Stimulated activated CD8-positive, alpha-beta memory T cell treated with anti-CD3 and anti-CD28 coated beads, Interleukin-4, amount 100 ng/mL, for 1 hour (primary cell): ENCODE measurements at places on chromosomes 6 and 20.

DNA sequence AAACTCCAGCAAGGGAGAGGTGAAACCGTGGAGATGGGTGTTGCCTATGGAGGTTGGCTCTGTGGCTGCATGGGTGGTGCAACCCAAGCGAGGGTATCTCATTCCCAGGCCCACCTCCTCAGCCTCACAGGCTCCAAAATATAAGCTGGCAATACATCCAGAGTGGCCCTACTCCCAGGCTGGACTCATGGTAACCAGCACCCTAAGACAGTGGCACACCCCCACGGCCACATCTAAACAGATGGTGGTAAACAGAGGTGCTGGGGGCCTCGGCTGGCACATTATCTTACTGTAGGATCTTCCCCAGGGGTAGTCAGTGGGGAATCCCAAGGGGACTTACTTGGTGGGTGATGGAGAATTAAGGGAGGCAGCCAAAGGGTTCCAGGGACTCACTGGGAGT, 33.7 kb upstream of the CCND3 start:
- no peak for DNase-seq

DNA sequence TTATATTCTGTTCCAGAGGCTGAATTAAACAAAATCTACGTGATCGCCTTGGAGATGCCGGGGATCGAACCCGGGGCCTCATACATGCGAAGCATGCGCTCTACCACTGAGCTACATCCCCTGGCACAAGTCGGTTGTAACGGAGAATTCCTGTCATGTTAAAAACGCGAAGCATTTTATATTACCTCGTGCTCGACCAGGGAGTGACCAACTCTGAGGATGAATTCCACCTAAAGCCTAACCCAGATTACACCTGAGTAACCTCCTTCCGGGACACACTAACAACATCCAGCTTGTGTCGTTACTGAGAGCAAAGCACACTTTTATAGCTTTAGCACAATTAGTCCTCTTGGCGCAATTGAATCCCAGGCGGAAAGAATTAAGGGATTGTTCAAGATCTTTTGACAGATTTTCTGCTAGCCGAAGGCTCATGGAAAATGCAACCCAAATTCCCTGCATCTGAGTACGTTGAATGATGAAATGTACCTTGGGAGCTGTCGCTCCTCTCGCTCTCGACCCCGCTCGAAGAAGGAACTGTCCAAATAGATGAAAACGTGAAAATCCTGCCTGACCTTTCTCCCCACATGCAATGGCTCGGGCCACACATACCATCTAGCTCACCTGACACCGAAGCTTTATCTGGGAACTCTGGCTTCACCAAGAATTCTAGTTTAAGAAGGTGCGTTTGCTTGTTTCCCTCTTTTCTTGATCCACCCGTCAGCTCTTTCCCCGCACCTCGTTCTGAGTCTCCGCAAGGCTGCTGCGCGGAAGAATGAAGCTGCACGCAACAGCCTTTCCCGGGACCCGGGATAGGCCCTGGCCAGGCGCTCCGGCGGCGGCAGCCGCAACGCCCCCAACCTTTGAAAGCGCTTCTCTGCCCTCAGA, 148.3 kb downstream of the GPX5 start:
- DNase-seq, result no peak

DNA sequence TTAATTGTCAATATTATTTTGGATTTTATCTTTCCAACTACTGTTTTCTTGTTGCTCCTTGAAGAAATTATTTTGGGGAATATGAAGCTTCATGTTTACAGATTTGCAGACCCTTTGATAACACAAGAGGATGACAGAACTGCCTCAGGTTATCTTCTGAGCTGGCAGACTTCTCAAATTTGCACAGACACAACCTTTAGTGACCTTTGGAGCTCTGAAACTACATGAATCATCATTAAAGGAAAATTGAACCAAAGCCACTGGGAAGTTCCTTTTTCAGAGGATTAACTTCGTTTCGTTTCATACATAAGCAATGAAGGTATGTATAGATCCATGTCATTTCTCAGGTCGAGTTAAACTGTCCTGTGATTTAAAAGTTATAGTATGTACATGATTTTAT, 85.9 kb downstream of the FBXO5 start:
- DNase-seq, result no peak

- DNase-seq, result no peak
Measured at GRCh38 chr20:32751702-32752457, 8.6 kb upstream of the COMMD7 start.

- DNase-seq, result no peak
Measured at GRCh38 chr6:84007871-84008270, 25.7 kb upstream of the MRAP2 start.

DNA sequence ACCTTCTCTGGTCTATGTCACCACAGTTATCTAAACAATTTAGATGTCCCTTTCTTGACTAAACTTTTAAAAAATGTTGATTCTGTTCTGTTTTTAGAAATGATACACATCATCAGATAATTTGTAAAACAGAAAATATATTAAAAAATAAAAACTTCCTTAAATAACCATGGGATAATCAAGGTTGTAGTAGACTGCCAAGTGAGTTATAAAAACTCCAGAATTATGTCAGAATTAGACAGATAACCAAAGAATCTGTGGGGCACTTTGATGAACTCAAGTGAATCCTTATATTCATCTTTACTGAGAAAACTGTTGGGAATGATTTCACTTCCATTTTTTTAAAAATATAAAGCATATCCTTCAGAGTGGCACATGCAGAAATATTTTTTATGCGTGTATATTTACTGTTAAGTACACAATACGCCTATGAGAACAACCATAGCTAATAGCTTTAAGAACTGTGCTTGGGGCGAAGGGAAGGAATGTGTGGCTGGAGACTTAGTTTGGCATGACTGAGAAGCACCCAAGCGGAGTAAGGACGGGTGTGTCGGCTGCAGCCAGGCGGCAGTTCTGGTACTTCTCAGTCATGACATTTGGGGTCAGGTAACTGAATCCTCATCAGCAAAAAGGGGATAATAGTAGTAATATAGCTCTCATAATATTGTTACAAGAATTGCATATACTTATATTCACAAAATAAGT, 604.7 kb upstream of the CITED2 start:
- DNase-seq, result no peak

GRCh38 chr6:78966542-78966941, 99.2 kb downstream of the IRAK1BP1 start:
- no peak for DNase-seq

GRCh38 chr20:15756002-15756753, 817.1 kb downstream of the KIF16B start:
- no peak for DNase-seq

GRCh38 chr6:44739181-44739580, 351.7 kb downstream of the CDC5L start:
- no peak for DNase-seq

DNA sequence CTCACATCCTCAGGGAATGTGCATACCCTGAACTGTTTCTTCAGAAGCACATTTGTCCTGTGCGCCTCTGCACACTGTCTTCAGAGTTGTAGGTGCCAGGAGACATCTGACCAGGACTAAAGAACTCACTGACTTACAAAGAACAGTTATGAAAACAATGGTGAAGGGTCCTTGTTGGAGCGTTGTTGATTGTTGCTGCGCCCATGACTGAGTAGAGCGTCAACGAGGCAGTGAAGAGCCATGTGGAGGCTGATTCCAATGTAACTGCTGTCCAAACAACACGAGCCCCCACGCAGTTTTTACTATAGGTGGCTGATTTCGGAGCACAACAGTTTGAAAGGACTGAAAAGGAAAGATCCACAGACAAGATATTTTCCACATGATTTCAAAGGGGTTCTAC, 380.3 kb downstream of the CDH26 start:
- DNase-seq, result no peak

- peak; percentile 3 for DNase-seq
Measured at GRCh38 chr6:35569011-35569461, 56.3 kb upstream of the TULP1 start.

GRCh38 chr6:153804755-153805330, 234.2 kb upstream of the OPRM1 start:
- no peak for DNase-seq

GRCh38 chr6:72084992-72085569, 198.7 kb downstream of the RIMS1 start:
- no peak for DNase-seq

- DNase-seq, result no peak
Measured at GRCh38 chr20:21027569-21027968, 78.6 kb downstream of the LINC00237 start.

GRCh38 chr20:62178316-62179161, 4.3 kb upstream of the MTG2 start:
- no peak for DNase-seq

GRCh38 chr6:163356324-163356723, 58.2 kb upstream of the QKI start:
- no peak for DNase-seq

GRCh38 chr6:108432792-108433191, 127.9 kb upstream of the FOXO3 start:
- no peak for DNase-seq

GRCh38 chr20:35641743-35642142, 23.0 kb downstream of the CPNE1 start:
- DNase-seq, result no peak

- no peak for DNase-seq
Measured at GRCh38 chr6:113619077-113619476, 238.1 kb upstream of the MARCKS start.

GRCh38 chr20:11936157-11936556, 18.5 kb downstream of the BTBD3 start:
- no peak for DNase-seq

DNA sequence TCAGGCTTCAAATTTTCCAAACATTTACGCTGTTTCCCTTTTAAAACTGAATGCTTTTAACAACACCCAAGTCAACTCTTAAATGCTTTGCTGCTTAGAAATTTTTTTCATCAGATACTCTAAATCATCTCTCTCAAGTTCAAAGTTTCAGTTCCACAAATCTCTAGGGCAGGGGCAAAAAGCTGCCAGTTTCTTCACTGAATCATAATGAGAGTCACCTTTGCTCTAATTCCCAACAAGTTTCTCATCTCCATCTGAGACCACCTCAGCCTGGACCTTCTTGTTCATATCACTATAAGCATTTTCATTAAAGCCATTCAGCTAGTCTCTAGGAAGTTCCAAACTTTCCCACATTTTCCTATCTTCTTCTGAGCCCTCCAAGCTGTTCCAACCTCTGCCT, 69.1 kb downstream of the RNF217 start:
- no peak for DNase-seq

DNA sequence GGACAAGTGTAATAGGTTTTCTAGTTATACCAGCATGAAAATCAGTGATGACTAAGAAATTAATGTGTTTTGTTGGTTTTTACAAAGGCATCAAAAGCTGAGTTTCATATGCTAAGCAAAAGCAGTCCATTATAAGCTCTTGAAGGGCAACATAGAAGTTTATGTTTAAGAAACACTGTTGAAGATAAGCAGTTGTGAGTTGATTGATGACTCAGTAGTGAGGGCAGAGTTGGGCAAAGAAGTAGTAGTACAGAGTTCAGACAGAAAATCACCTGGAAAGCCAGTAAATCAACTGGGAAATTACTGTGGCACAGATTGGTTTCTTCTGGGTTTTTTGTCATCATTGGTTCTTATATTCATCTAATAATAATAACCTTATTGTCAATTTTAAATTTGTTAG, 78.0 kb upstream of the SMIM8 start:
- no peak for DNase-seq

DNA sequence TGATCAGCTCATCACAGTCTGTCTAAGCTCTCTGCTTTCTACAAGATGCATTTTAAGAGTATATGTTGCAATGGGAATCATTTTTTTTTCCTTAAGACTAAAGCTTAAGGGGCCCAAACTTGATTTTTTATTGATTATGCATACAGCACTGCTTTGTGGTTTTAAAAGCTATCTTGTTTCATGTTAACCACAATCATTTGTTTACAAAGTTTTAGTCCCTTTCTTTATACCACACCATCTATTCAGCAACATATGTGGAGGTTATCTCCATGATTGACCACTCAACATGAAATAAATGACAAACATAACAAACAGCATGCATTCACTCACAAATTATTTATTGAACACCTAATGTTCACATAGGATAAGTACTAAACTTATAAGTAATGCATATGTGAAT, 119.1 kb downstream of the FHL5 start:
- no peak for DNase-seq

GRCh38 chr6:116217069-116217468, 36.8 kb downstream of the TSPYL4 start:
- DNase-seq, result no peak

DNA sequence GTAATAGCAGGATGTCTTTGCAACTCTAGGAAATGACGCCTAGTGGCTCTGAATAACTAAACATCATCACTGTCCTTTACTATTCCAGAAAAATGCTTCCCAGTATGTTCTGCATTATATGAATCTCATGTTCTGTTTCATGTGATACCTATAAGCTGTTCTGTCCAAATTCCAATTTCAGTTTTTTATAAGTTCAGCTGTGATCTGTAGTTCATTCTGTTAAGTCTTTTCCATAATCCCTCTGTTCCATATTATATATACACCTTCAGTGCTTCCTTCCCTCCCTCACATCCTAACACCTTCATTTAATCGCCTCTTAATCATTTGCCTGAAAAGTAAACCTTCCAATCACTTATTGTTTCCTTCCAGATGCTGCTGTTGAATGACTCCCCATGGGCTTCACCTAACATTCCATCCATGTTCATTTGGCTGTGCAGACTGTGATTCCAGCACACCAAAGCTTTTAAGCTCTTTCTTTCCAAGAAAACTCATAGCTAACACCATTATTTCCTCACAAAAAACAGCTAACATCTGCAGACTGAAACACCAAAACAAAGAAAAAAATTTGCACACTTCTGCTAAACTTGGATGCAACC, 18.6 kb downstream of the HMGCLL1 start:
- DNase-seq, result no peak

DNA sequence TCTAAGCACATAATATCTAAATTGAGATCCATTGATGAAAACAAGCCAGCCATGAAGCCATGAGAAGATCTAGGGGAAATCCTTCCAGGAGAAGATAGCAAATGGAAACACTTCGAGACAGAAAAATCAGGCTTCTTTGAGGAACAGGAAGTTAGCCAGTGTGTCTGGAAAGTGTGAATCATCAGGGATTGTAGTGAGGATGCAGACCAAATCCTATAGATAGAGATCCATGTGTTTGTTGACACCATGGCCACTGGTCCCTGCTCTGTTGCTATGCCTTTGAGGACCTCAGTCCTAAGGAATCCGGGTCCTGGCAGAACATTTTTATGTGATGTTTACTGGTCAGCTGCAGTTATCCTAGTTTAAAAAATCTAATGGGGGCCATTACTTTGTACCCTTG, 6.6 kb upstream of the ELOVL2 start:
- no peak for DNase-seq

DNA sequence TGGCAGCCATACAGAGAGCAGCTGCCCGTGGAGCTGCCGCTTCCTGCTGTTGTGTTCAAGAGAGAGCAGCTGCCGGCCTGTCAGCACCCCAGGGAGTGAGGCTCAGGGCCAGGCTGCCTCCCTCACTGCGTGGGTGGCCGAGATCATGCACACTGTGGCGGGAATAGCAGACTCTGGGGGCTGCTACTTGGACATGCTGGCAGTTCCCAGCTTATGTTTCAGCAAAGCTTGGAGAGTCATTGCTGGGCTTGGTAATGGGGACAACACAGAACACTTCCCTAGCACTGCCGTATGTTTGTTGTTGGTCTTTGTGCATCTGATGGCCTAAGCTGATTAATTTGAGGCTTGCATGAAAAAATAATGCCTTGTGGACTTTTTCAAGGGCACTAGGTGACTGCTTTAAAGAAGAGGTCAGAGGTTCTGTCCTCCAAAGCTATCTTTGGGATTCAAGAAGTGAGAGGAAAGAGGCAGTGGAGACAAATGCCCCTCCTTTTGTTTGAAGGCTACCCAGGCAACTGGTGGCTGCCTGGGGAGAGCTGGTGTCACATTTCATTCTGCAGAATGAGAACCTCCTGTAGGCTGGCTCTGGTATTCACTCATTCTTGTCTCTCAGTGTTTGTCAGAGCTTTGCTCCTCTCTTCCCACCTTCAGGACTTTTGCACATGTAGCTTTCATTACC, 18.8 kb downstream of the MRAP2 start:
- DNase-seq, result no peak
